ENCODE measurements at places on chromosomes 2 and 18.
A peak's percentile ranks its signal among the peaks of the same experiment; 100 is the strongest.

DNA sequence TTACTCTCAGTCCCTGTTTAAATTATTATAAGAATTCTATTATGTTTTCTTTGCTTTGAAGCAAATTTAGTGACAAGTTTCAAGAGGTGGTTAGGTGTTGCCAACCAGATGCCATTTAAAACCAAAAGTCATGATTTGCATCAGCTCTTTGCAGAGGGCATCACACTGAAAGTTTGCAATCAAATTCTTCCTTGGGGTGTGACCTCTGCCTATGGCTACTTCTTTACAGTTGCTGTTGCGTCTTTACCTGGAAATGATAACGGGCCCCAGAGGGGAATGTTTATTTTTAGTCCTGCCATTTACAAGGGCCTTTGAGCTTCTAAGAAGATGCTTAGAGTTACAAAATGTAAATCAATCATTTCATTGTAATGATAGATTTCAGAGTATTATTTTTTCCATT is 561.0 kb downstream of the ARHGAP15 start:
- no peak for DNase-seq

- DNase-seq: no peak
Observed at GRCh38 chr18:939166-939565, 34.5 kb downstream of the ADCYAP1 start.

- DNase-seq: no peak
Observed at GRCh38 chr2:68537011-68537410, 69.6 kb downstream of the APLF start.

DNA sequence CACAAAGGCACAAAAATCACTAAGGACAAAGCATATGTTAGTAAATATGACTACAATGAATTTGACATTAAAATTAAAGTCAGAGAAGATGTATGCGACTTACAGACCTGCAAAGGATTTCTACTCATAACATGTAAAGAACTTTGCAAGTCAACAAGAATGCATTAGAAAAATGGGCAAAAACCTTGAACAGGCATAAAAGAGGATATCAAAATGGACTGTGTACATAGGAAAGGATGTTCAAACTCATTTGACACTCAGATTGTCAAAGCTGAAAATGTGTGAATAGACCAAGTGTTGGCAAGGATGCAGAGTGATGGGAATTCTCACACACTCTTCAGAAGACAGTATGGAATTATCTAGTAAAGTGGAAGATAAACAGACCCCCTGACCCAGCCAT is 94.9 kb downstream of the MYOM1 start:
- DNase-seq: no peak

GRCh38 chr2:85369500-85369899 is 14.9 kb downstream of the ELMOD3 start:
- DNase-seq: no peak

DNA sequence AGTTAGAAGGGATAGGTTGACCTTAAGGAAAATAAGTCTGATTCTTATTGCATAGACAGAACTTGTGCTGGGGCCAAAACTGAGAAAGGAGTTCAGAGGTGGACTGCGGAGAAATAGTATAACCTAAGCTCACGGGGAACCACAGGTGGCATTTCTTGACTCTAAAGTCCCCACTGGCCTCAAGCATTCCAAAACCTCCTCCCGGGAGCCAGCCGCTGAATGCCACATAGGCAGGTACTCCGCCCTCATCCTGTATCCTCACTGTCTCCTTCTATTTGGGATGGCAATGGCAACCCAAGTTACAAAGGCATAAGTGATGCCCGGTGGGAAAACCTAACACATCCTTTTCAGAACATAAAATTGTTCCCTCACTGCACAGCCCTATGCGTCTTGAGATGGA is 173.0 kb downstream of the SP3 start:
- no peak for DNase-seq

GRCh38 chr2:96264656-96265348 is 995 bp downstream of the TMEM127 start:
- DNase-seq: peak; percentile 48

GRCh38 chr2:166454006-166454595 is 39.9 kb downstream of the SCN7A start:
- no peak for DNase-seq

DNA sequence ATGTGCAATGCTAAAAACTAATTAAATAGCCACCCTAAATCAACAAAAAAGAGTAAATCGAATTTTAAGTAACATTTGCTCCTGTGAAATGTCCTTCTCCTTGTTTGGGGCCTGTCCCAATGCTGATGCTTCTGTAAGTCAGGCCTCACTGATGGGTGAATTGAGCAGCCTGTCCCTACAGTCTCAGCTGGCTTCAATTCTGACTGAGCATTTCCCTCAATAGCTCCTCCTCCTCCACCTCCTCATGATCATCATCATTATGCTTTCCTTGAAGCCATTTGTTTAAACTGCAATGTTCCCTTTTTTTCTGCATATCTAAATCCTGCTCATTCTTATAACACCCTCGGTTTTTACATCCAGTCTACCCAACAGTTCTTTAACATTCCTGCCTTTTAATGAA is 137.2 kb upstream of the CELF4 start:
- DNase-seq: no peak

GRCh38 chr2:162242586-162243280 is 512 bp downstream of the FAP start:
- DNase-seq: no peak

DNA sequence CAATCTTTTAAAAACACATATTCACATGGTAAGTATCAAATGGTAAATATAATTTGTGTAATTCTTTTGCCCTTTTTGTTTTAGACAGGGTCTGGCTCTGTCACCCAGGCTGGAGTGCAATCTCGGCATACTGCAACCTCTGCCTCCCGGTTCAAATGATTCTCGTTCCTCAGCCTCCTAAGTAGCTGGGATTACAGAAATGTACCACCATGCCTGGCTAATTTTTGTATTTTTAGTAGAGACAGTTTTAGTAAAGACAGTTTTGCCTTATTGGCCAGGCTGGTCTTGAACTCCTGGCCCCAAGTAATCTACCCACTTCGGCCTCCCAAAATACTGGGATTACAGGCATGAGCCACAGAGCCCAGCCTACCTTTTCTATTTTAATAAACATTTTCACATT is 182.2 kb downstream of the MYCN start:
- DNase-seq: no peak

- no peak for DNase-seq
Observed at GRCh38 chr2:230541934-230542380, 126.0 kb downstream of the SP100 start.

- no peak for DNase-seq
Observed at GRCh38 chr2:182866461-182867406, at the start of gene FRZB. Gene FRZB (minus strand): TSS chr2:182866637. CDS start chr2:182866552, 85 bp downstream.

- DNase-seq: no peak
Observed at GRCh38 chr18:8801263-8801901, 96.0 kb downstream of the MTCL1 start.

DNA sequence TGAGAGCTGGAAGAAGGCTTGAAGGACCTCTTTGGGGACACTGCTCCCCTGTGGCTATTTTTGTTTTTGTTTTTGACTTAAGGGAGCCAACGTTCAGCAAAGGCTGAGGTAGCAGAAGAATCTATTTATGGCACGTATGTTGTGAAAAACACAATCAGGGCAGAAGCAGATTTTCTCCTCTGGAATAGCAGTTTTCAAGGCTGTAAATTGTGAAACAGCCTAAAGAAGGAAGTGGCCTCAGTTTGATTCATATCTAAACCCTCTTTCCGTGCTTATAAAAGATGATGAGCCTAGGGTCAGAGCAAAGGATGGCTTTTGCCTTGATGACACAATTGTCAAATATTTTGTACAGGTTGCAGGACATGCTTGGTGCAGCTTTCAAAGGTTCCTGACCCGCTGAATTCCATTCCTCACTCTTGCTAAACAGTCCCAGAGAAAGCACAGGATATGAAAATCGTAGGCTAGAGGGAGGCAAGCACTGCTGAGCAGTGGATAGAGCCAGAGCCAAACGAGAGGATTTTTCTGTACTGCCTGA is 106.2 kb upstream of the DLX2 start:
- DNase-seq: no peak

DNA sequence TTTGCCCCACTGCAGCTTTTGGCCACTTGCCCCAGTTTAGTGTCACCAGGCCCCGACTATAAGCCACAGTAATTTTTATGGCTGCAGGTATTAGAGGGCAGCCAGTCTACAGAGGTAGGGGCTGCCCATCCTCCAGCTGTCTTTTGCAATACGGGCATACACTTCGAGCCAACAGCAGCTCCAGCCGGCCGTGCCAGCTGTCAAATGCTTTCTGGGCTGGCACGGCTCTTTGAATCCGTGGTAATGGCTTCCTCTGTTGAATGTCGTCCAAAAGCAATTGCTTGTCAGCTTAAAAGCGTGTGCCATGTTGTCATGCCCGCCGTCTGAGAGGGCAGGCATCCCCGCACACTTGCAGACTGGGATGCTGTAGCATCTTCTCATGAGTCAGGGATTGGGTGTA is 41.3 kb downstream of the BCL2L11 start:
- no peak for DNase-seq

DNA sequence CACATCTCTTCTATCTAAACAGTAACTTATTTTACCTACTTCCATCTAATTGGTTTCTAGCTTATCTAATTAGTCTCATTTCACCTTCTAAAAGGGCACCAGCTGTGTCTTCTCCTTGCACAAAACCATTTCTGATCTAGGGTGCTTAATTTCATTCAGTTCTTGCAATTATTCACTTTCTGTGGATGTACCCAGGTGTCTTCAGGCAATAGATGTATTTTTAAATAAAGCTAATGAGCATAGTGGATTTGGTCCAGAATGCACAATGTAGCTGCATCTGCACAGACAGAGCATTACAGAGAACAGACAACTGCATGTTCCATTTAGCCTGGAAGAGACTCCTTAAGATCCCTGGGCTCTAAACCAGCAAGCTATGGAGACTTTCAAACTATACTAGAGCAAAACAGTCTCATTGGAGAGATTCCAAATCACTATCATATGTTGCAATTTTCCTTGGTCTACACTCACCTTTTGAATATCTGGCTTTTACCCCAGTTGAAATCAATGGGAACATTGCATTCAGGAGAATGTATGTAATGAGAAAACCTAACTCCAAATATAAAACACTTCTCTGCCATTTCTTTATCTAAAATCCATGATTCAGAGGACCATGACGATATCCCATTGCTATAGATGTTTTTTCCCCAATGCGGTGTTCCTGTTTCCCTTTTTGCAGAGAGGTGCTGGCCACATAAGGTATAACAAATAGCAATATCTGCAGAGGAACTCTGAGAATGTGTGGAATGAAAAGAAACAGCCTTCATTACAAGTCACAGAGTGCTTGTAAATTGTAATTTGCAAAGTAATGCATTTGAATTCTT is 3.5 kb upstream of the RFX8 start:
- DNase-seq: no peak

- no peak for DNase-seq
Observed at GRCh38 chr18:63192885-63193349, 126.7 kb downstream of the BCL2 start.

GRCh38 chr2:88838165-88838635 is 146.7 kb downstream of the RPIA start:
- DNase-seq: no peak
